ENCODE measurements at places on chromosomes 16 and 17.
A peak's percentile ranks its signal among the peaks of the same experiment; 100 is the strongest.

GRCh38 chr16:83935005-83935857 lies 17.8 kb upstream of the OSGIN1 start:
- DNase-seq: no peak

DNA sequence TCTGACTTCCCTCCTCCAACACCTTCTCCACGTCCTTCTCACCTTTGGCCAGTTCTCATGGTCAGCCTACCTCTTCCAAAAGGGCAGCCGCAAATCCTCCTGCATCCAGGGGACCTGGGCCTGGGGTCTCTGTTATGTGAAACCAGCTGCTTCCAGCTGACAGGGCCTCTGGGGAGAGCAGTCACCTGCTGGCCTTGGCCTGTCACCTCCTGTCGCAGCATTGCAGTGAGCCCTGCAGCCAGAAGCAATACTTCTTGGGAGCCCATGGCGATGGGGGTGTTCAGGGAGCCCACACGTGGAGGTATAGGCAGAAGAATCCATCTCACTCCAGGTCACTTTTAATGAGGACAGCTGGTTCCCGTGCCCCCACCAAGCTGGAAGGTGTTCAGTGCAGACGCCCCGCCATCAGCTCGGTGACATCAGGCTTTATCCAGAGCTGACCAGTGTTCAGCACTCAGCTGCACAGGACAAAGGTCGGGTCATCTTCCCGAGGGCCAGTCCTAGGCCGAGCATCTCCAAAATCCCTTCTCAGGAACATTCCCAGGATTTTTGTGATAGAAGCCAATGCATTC lies 1.7 kb upstream of the SLC47A2 start:
- no peak for DNase-seq

DNA sequence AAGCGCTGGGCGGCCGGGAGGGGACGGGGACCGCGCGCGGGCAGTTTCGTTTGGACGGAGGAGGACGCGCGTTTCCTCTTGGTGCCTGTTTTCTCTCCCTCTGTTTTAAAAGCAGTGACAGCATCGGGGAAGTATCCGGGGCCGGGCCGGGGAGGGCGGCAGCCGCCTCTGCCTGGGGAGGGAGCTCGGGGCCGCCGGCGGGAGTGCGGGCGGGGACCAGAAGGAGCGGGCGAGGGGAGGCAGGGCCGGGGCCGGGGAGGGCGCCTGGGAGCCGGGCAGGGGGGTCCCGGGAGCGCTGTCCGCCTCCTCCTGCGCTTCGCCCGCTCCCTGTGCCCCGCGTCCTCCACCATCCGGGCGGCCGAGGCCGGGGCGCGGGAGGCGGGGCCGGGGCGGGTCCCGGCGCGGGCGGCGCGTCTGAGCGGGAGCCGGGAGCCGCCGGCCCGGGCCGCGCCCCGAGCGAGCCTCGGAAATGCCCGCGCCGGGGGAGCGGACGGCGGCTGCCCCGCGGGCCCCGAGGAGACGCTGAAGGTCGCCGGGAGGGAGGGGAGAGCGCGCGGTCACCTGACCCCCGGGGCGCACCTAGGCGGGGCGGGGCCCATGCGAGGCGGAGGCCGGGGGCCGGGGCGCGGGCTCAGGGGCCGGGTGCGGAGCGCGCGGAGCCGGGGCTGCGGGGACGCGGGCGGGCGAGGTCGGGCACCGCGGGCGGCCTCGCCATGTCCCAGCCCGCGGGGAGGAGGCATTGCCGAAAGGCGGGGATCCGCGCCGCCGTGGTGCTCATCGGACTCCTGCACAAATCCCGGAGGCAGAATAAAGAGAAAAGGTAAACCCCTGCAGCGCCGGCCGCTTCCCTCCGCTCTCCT lies 57.3 kb downstream of the RAP1GAP2 start:
- DNase-seq: peak; percentile 62

- DNase-seq: no peak
Measured at GRCh38 chr16:85485379-85485778, 127.7 kb upstream of the GSE1 start.

DNA sequence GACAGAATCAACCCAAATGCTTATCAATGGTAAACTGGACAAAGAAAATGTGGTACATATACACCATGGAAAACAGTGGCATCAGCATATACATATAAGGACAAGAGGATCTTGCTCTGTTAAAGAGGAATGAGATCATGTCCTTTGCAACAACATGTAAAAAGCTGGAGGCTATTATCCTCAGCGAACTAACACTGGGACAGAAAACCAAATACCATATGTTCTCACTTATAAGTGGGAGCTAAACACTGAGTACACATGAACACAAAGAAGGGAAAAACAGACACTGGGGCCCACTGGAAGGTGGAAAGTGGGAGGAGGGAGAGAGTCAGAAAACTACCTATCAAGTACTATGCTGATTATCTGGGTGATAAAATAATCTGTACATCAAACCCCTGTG lies 447.3 kb upstream of the MAF start:
- DNase-seq: no peak

DNA sequence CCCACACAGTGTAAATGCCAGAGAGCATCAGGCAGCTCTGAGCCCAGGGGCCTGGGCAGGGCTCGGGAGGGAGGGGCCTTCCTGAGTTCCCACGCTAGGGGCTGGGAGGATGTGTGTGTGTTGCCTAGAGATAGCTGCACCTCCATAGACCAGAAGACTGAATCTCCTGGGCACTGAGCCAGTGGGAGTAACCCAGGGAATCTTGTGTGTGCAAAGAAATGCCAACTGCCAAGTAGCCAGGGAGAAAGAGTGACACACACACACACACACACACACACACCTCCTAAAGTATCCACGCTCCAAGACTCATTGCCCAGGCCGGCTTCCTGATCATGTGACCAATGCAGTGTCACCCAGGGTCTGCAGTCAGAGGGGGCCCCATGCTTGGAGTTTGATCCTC lies 166.2 kb upstream of the RPL38 start:
- peak; percentile 28 for DNase-seq

- DNase-seq: no peak
Measured at GRCh38 chr16:57151369-57151768, 34.5 kb downstream of the PSME3IP1 start.

DNA sequence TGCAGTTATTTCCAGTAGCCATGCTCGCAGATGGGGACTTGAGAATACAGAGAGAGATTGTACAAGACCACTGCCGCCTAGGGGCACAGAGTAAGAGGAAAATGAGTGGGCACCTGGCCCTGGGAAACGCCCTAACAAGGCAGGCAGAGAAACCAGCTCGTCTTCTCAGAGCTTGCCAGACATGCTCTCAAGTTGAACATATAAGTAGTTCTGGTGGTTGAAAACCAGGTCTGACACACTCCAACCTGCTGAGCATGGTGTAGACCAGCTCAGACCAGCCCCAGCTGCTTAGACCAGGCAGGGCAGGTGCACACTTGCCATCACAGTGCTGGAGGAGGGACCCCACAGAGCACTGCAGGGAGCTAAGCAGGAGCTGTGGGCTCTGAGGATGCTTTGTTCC lies 250.5 kb downstream of the CPPED1 start:
- no peak for DNase-seq

DNA sequence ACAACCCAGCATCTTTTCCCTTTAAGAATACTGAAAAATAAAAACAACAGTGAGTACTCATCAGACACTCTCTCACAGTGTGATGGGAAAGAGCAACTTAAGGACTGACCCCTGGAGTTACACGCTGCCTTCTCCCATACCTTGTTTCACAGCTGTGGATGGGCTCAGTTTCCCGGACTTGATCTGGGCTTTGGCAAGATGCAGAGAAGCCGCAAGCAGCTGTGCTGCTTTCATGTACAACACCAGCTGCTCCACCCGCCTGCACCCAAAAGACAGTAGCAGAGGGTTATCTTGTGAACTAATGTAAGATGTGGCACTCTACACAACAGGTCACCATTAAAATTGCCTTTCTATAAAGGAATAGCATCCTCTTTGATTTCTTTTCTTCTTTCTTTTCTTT lies 32.7 kb upstream of the ALDH3A1 start:
- no peak for DNase-seq

- no peak for DNase-seq
Measured at GRCh38 chr16:31496670-31497069, 11.5 kb downstream of the RUSF1 start.

DNA sequence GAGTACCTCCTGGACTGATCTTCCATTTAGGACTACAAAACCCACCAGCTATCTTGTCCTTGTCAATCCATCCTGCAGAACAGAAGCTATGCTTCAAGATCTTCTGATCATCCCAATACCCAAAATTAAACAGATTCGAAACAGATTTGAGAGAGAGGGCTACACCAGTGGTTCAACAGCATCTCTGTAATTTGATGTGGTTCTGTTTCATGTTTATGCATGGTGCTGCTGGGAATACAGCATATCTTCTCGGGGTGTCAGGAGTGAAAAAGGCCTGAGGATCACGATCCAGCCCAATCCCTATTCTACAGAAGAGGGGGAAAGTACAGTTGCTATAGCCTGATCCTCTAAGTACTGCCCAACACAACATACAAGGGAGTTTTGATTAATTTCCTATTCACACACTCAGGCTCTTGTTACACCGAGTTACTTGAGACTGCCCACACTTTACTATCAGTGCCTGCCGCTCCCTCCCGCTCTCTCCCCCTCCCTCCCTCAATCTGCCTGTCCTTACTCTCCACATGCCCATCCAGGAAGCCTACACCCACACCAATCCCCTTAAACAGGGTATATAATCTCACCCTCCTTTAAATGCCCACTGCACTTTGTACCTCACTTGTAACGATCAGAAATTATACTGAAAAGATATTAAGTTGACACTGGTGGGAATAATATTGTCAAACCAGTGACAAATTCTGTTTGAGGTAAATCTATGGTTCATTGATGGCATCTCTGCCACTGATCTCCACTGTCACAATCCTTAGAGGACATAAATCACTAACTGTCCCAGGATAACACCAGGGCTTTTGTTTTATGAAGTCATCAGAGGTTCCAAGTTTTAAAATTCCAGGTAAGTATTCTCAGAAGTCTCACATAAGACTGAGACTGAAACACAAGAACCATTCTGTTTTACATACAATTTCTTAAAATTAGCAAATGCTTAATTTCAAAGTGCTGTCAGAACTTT lies 89.3 kb upstream of the PLEKHM1 start:
- peak; percentile 50 for DNase-seq

GRCh38 chr16:35737076-35737475 lies 2277.7 kb downstream of the TP53TG3F start:
- no peak for DNase-seq

- no peak for DNase-seq
Measured at GRCh38 chr16:57828272-57829161, 26.2 kb upstream of the KIFC3 start.

GRCh38 chr16:62036101-62036801 lies at the start of gene CDH8:
Gene CDH8 (minus strand): TSS chr16:62036438. CDS start chr16:62021403, 15,035 bp downstream.
- DNase-seq: peak; percentile 69

DNA sequence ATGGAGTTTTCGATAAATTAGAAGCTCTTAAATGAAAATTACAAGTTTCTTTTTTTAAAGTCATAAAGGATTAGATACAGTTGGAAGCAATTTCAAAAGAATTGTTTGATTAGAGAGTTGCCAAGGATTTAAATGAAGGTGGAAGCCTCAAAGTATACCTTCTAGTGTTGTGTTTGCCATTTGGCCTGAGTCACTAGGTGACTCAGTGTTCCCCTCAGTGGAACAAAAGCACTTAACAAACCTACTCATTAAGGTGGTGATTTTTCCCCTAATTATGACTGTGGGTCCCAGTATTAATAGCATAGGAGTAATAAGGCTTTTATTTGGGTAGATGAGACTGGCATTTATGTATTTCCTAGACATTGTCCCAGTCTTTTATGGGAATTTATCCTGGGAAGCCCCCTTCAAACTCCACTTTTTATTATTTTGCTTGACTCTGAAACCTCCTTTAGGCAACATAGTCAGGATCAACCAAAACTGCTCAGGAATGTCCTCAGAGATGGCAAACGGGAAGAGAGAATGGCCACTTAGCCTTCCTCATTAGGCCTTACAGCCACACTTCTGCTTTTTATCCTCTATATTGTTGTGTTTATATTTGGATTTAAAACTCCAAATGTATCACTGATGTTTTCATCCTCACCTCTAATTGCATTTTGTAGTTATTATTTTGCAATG lies 161.0 kb downstream of the FTO start:
- DNase-seq: no peak

DNA sequence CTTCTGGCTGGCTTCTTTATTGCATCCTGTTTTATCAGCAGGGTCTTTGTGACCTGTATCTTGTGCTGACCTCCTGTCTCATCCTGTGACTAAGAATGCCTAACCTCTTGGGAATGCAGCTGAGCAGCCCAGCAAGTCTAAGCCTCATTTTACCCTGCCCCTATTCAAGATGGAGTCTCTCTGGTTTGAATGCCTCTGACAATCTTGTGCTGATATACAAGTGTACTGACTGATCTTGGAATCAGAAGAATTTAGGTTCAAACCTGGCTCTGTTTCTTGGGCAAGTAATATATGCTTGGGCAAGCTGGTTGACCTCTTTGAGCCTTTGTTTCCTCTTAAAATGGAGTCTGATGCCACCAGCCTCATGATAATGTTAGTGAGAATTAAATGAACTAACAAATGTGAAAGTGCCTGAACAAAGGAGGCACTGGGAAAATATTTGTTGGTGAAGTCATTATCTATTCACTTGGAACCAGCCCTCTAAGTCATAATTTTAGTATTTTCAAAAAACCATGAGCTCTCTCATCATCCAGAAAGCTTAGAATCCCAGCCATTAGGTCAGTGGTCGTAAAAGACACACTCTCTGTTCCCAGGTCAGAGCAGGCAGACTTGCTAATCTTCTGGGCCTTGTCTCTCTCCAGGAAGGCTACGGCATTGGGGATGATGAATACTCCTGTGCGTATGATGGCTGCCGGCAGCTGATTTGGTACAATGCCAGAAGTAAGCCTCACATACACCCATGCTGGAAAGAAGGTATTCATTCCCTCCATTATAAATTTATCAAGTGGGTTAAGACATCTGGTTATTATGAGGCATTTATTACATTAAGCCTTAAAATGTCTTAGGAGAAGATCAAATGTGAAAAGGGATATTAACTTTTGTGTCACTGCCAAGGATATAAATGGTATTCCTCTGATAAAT lies 18.1 kb upstream of the ARL2BP start:
- DNase-seq: no peak

GRCh38 chr17:80780381-80781198 lies 211.1 kb upstream of the CHMP6 start:
- no peak for DNase-seq

GRCh38 chr16:10738231-10739077 lies 5.2 kb upstream of the NUBP1 start:
- no peak for DNase-seq

- DNase-seq: peak; percentile 49
Measured at GRCh38 chr17:76700617-76701470, 9.9 kb downstream of the MXRA7 start.

DNA sequence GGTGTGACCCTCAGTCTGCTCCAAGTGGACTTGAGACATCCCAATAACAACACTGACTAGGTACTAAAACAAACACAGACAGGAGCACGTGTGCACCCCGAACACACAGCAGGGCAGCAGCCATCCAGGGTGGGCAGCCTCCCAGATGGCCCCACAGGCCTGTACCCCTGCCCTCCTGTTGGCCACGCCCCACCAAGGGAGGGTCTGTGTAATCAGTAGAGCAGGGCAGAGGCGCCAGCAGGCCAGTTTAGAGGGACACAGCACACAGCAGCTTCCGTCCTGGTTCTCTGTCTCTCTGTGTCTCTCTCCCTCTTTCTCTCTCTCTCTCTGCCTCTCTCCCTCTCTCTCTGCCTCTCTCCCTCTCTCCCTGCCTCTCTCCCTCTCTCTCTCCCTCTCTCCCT lies 21.4 kb downstream of the ACTG1 start:
- no peak for DNase-seq

Measured in nephron progenitor cell (in vitro differentiated cells).